PC-9 (cell line): ENCODE measurements at places on chromosomes 2 and 18. TPM values are rescaled to one million over a fixed set of nuclear protein-coding genes. Genes with fewer than 3 reads are reported as not detected.

RIT2 gene
- total RNA-seq = not detected in 2 replicates

PROKR1 gene
- not detected in 2 replicates for total RNA-seq

TFPI gene
- total RNA-seq = 35.5 and 65.7 TPM in 2 replicates

- no peak overlapping the region for H3K4me3 ChIP-seq
- H3K27me3 ChIP-seq = no peaks in the 10 kb centered on the region
- no peak for DNase-seq
These were observed 154.3 kb downstream of the SETBP1 start for GRCh38 chr18:44834867-44835469.

MAPRE3 gene
- 17.1 and 25.2 TPM in 2 replicates for total RNA-seq

ANKRD36B gene
- 26.2 and 34.0 TPM in 2 replicates for total RNA-seq

DNA sequence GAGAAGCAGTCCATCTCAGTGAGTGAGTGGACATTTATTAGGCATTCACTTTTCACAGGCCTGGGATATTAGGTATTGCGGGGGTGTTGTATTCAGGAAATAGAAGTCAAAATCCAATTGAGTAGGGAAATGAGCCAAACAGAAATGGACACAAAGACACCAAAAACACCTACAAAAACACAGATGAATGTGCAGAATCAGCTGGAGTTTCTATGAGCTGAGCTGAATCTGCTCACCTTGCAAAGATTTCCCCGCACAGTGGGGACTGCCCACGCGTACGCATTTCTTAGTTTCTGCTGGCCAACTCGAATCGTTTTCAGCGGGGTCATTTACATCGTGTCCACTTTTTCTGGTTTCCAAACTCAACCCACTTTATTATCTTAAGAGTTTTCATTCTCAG, 160.0 kb downstream of the BCL2 start:
- H3K27me3 ChIP-seq = no peaks in the 10 kb centered on the region
- H3K27ac ChIP-seq = no peak overlapping the region
- H3K4me3 ChIP-seq = no peak overlapping the region
- no peak for DNase-seq
- H3K4me1 ChIP-seq = peaks cover 19% of the 10 kb centered on the region
- H3K36me3 ChIP-seq = no peaks in the 10 kb centered on the region

TRIM54 gene
- 8.2 and 9.8 TPM in 2 replicates for total RNA-seq

- no peak for DNase-seq
- peaks cover 34% of the 10 kb centered on the region for H3K4me1 ChIP-seq
- peak overlapping the region; percentile 67 for H3K4me3 ChIP-seq
- H3K36me3 ChIP-seq = peaks cover 28% of the 10 kb centered on the region; the same call in 1 of the 2 replicates
- H3K27ac ChIP-seq = peak overlapping the region; percentile 80
- H3K27me3 ChIP-seq = no peaks in the 10 kb centered on the region
These were observed 231.4 kb downstream of the HAUS1 start for GRCh38 chr18:46335534-46336101.

DNA sequence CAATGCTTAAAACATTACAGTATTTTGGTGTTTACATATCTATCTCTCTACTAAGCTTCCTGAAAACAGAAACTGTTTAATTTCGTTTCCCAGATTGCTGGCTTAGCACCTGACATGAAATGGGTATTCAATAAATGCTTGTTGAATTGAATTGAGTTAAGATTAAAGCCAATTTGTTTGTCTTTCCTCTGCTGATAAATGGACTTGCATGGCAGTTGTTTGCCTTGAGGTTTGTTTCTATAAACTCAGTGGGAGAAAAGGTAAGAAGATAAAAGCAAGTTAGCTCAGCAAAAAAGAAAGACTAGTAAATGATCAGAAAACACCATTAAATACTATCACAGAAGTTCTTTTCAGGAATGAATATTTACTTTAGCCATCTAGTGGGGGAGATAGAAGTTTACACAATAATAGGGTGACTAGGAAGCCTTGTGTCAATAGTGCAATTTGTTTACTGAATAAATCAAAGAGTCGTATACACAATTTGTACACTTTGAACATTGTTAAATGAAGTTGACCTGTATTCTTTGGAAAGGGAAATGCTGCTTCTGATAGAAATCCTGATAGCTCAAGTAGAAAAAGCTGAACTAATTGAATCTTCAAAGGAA, 754.5 kb upstream of the FAM98A start:
- no peaks in the 10 kb centered on the region for H3K27me3 ChIP-seq
- H3K27ac ChIP-seq = no peak overlapping the region
- DNase-seq = no peak
- H3K36me3 ChIP-seq = no peaks in the 10 kb centered on the region

ASB18 gene
- total RNA-seq = 0.46 TPM in 1 of 2 replicates, not detected in the other

HRH4 gene
- 0.18 TPM in 1 of 2 replicates, not detected in the other for total RNA-seq

- H3K36me3 ChIP-seq = peaks cover 41% of the 10 kb centered on the region
- H3K4me3 ChIP-seq = no peak overlapping the region
- no peak overlapping the region for H3K27ac ChIP-seq
- H3K4me1 ChIP-seq = no peaks in the 10 kb centered on the region
- H3K27me3 ChIP-seq = no peaks in the 10 kb centered on the region
These were observed 36.6 kb downstream of the GORASP2 start for GRCh38 chr2:170965446-170966225.

- no peaks in the 10 kb centered on the region for H3K4me1 ChIP-seq
- peak; percentile 9 for DNase-seq
- no peak overlapping the region for H3K27ac ChIP-seq
- no peak overlapping the region for H3K4me3 ChIP-seq
- no peaks in the 10 kb centered on the region for H3K36me3 ChIP-seq
These were observed 26.5 kb upstream of the KCNF1 start for GRCh38 chr2:10885094-10885860.

DNA sequence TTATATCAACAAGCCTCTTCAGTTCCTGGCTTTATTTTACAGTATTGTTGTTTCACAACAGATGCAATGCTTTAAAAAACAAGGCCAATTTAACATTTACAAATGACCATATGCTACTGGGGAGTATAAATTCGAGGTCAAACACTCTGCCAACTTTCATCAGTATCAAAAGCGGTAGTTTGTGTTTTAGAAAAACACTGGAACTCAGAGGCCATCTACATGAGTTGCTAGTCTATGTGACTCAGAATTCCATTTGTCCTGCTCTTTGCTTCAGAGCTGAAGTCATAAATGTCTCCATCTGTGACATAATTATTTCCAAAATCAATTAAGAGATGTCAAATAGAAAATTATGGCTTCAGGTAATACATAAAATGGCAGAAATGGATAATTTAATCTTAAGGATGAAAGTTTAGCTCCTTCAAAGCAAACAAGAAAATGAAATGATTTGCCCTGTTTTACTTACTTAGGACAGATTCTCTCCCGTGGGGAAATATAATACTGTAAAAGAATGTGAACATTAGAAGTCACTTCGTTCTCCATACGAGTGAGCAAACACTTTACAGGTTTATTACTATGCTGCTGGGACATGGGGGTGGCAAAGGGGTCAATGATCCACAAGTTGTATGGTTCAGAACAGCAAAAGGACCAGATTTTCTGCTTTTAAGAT, 3.7 kb downstream of the MEX3C start:
- H3K36me3 ChIP-seq = 0 out of 2 replicates have a peak, but pooled peaks cover 3% of the 10 kb centered on the region
- no peaks in the 10 kb centered on the region for H3K27me3 ChIP-seq
- H3K4me1 ChIP-seq = peaks cover 19% of the 10 kb centered on the region
- peak overlapping the region; percentile 92; the same call in 1 of the 2 replicates for H3K4me3 ChIP-seq

- no peak for DNase-seq
- peaks cover 5% of the 10 kb centered on the region for H3K4me1 ChIP-seq
- H3K36me3 ChIP-seq = no peaks in the 10 kb centered on the region
- H3K27me3 ChIP-seq = peaks cover 49% of the 10 kb centered on the region
- H3K4me3 ChIP-seq = no peak overlapping the region
These were observed 25.7 kb upstream of the ASB18 start for GRCh38 chr2:236289766-236290462.

- H3K4me1 ChIP-seq = peaks cover 28% of the 10 kb centered on the region
- no peaks in the 10 kb centered on the region for H3K27me3 ChIP-seq
- H3K27ac ChIP-seq = peak overlapping the region; percentile 70
These were observed 662.6 kb upstream of the ACVR2A start for GRCh38 chr2:147182260-147182659.

ZC3H15 gene
- total RNA-seq = 35.2 and 42.5 TPM in 2 replicates

- peak; percentile 64 for DNase-seq
- no peak overlapping the region for H3K4me3 ChIP-seq
- no peaks in the 10 kb centered on the region for H3K27me3 ChIP-seq
- H3K27ac ChIP-seq = no peak overlapping the region
These were observed 50.3 kb downstream of the SH2D6 start for GRCh38 chr2:85468704-85469349.

DNA sequence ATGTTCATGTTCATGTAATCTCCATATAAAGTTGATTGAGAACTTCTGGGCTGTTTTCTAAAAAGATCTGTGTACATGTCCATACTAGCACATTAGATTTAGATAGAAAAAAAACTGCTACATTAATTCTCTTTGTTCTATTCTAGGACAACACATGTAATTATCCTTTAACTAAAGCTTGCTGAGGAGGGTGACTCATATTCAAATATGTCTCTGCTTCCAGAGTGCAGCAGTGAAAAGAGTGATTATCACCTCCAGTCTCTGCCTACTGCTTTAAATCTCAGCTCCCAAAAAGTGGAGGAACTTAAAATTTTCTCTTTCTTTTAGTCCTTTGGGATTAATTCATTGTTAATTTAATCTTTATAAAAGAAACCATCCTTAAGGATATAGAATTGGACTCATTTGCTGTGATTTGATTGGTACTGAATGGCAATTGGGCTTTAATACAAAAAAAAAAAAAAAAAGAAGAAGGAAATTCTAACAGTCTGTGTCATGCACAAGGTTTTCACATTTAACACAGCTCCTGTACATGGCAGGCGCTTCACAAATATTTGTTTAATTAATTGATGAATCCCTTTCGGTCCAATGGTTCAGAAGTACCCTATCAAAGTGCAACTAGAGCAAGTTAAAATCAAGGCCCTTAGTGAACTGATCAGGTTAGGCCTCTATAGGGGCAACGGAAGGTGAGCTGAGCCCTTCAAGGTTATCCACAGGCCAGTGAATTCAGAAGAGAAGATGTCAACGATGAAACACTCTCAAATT, 214.0 kb upstream of the KCNJ3 start:
- no peak overlapping the region for H3K4me3 ChIP-seq
- DNase-seq = no peak
- no peaks in the 10 kb centered on the region for H3K36me3 ChIP-seq
- H3K27ac ChIP-seq = no peak overlapping the region
- H3K4me1 ChIP-seq = no peaks in the 10 kb centered on the region

DTNA gene
- not detected in 2 replicates for total RNA-seq

GRCh38 chr18:69658685-69659084, 258.0 kb downstream of the DOK6 start:
- H3K4me1 ChIP-seq = no peaks in the 10 kb centered on the region
- H3K27me3 ChIP-seq = no peaks in the 10 kb centered on the region; the same call in 1 of the 2 replicates
- no peak for DNase-seq
- no peak overlapping the region for H3K27ac ChIP-seq

- no peaks in the 10 kb centered on the region for H3K27me3 ChIP-seq
- no peak overlapping the region for H3K27ac ChIP-seq
- no peak for DNase-seq
- no peaks in the 10 kb centered on the region for H3K36me3 ChIP-seq
These were observed 92.8 kb downstream of the VIT start for GRCh38 chr2:36789181-36789804.

MAP3K19 gene
- not detected in 2 replicates for total RNA-seq

KCNG2 gene
- not detected in 2 replicates for total RNA-seq

DNA sequence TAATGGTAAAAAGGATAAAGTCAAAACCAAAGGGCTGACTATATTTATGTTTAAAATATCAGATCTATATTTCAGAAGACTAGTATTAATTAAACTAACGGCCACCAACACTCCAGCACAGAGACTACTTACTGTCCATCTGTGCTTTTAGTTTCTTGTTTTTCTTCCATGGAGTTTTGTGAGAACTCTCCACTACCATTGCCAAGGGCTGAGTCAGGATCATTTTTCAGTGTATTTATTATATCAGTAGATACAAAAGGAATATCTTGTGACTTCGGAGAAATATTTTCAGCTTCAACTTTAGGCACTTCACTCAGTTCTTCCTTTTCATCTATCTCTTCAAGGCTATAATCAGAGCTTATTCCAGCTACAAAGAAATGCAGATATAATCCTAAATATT, 79.1 kb upstream of the GRB14 start:
- no peak overlapping the region for H3K4me3 ChIP-seq
- H3K27ac ChIP-seq = no peak overlapping the region
- no peak for DNase-seq
- no peaks in the 10 kb centered on the region for H3K27me3 ChIP-seq

DNA sequence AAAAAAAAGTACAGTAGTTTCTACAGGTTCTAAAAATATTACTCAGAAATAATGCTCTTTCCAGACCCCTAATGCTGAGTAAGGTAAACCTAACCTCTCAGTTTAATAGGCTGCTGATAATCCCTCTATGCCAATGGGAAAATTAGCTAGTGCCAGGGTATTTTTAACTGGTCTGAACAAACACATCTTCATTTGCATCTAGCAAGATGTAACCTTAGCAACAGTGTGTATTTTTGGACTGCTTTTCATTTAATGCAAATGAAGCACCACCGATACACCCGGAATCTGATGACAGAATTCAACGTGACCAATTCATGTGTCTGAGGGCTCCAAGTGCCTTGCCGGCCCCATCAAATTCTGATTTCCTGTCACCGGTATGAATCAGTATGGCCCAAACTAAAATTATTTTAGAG, 47.4 kb upstream of the CYRIA start:
- no peaks in the 10 kb centered on the region for H3K27me3 ChIP-seq
- no peaks in the 10 kb centered on the region for H3K4me1 ChIP-seq
- no peak overlapping the region for H3K27ac ChIP-seq

DNA sequence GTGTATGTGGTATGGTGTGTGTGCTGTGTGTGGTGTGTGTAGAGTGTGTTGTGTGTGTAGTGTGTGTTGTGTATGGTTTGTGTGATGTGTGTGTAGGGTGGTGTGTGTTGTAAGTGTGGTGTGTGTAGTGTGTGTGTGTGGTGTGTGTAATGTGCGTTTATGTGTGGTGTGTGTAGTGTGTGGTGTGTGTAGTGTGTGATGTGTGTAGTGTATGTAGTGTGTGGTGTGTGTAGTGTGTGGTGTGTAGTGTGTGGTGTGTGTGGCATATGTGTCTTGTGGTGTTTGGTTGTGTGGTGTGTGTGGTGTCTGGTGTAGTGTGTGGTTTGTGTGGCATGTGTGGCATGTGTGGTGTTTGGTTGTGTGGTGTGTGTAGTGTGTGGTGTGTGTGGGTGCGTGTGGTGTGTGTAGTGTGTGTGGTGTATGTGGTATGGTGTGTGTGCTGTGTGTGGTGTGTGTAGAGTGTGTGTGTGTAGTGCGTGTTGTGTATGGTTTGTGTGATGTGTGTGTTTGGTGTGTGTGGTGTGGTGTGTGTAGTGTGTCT, 4.0 kb upstream of the RTP5 start:
- DNase-seq = no peak
- H3K27me3 ChIP-seq = peaks cover 52% of the 10 kb centered on the region
- H3K27ac ChIP-seq = no peak overlapping the region
- no peak overlapping the region for H3K4me3 ChIP-seq
- H3K36me3 ChIP-seq = no peaks in the 10 kb centered on the region
- no peaks in the 10 kb centered on the region for H3K4me1 ChIP-seq

HOXD10 gene
- not detected in 2 replicates for total RNA-seq

LRP1B gene
- 1.7 and 2.9 TPM in 2 replicates for total RNA-seq

TEX44 gene
- total RNA-seq = not detected in 2 replicates

GRCh38 chr2:47946593-47946992, 40.3 kb upstream of the FBXO11 start:
- H3K4me3 ChIP-seq = no peak overlapping the region

CDH20 gene
- total RNA-seq = not detected in 2 replicates

GRCh38 chr2:62459672-62460071, 46.3 kb downstream of the TMEM17 start:
- DNase-seq = no peak
- H3K27me3 ChIP-seq = no peaks in the 10 kb centered on the region
- H3K36me3 ChIP-seq = no peaks in the 10 kb centered on the region
- no peak overlapping the region for H3K27ac ChIP-seq
- H3K4me1 ChIP-seq = peaks cover 16% of the 10 kb centered on the region

GRCh38 chr2:239025951-239026461, 178.1 kb downstream of the TWIST2 start:
- no peak overlapping the region for H3K27ac ChIP-seq
- DNase-seq = no peak
- no peaks in the 10 kb centered on the region for H3K4me1 ChIP-seq
